ENCODE measurements at places on chromosomes 5 and 9.

DNA sequence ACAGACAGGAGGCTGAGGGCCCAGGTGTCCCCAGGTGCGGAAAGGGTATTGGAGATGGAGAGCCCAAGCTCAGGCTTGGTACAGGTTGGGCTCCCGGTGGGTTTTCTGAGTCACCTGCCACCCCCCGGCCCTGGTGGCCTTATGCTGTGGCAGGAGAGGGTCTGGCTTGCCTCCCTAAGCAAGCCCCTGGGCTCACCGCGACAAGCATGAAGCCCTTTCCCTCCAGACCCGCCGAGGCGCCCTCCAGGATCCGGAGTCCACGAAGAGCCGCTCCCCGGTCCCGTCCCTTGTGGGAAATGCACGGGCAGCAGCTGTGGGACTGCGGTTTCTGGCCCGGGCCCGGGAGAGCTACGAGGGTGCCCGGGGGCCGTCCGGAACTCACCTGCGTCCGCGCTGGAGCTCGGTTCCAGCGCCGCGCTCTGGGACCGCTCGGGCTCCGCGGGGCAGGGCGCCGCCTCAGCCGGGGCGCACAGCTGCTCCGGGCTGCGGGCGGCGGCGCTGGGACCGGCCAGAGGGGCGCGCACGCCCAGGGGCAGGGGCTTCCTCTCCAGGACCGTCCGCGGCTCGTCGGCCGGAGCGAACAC, 757 bp downstream of the SAPCD2 start:
- DNase-seq: no peak

GRCh38 chr9:92963831-92964606, 16.7 kb downstream of the FGD3 start:
- DNase-seq: no peak

- peak; percentile 57 for DNase-seq
These were observed 1.4 kb upstream of the ENC1 start for GRCh38 chr5:74641735-74642542.

GRCh38 chr9:70053864-70054263, 10.2 kb downstream of the MAMDC2 start:
- no peak for DNase-seq

DNA sequence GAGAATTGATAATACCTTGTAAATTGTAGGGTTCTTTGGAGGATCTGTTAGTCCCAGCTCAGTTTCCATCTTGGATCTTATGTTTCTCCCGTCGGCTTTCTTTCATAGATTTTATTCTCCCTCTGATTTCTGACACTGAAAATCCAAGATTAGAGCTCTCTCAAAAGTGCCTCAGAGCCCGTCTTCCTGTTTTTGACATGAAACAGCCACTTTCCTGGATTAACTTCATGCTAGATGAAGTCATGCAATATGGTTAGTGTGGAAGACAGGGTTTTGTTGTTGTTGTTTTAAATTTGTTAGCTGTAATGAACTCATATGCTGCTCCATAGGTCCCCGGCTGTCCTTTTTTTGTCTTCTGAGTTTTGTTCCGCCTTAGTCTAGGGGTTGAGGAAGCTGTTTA, 51.6 kb upstream of the ZFR start:
- no peak for DNase-seq

DNA sequence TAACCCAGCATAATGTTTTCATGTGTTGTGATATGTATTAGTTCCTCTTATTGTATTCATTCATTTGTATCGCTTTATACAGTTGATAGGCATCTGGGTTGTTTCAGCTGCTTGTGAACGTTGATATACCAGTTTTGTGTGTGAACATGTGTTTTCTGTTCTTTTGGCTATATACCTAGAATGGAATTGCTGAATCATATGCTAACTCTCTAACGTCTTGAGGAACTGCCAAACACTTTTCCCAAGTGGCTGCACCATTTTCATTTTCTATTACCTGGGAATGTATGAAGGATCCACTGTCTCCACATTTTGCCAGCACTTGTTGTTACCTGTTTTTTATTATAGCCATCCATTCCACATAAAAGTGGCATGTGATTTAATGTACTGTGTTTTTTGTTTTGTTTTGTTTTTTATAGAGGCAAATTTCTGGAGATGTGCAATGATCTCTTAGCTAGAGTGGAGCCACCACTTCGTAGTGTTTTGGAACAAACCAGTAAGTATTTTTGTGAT, 34.6 kb downstream of the HSPA4 start:
- DNase-seq: no peak

DNA sequence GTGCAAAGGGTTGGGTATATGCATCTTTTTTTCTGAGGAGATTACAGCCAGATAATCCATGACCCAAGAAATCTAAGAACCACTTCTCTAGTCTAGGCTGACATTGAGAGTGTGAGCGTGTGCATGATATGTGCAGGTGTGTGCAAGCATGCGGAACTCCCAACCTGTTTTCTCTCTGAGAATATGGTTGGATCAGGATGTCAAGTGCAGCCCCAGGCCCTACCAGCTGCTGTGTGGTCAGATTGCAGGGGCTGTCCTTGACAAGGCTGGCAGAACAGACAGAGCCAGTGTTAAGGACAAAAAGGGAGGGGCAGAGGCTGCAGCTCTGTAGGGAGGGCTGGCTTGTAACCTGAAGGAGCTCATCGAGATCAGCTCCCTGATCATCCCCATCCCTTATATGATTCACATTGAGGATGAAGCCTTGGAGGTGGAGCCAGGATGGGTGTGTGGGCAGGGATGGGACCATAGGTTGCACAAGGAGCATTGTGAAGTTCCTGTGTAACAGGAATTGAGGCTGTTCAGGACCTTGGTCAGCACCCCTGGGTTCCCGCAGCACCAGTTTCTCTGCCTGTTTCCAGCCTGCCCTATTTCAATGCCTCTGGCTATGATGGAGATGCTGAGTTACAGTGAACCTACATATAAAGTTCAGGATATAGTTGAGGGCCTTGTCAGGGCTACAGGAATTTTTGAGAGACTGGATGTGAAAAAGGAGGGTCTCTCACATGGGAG, 52.6 kb upstream of the ARAP3 start:
- no peak for DNase-seq

GRCh38 chr5:58505971-58506640, 14.9 kb downstream of the GAPT start:
- no peak for DNase-seq

DNA sequence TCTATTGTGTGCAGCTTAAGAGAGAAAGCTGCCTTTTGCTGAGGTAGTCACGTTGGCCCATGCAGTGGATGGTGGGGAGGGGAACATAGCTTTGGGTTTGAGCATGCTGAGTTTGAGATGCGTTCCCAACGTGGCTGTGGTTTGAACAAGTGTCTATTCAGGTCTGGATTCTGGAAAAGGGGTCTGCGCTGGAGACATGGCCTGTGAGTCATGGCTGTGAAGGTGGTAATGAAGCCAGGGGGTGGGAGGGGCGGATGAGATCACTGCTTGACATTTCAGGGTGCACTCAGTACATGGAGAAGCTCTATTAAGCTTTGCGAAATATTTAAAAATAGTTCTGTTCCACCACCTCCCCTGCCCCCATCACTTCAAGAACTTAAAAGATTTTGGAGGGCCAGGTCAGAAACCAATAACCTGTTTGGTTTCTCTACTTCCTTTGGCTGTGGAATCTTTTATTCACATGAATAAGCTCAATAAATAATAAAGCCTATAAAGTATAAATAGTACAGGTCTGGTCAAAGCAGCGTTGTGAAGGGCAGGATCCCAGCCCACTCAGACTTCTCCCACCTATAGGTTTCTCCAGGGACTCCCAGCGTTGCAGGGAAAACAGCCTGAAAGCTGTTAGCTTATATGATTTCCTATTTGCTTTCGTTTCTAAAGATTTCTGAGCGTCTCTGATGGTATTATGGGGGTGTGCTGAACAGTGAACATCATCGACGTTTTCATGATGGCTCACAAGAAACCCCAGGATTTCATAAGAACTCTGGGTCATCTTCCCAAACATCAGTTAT, 189.9 kb downstream of the NSG2 start:
- DNase-seq: no peak

GRCh38 chr9:109504689-109505088, 6.6 kb upstream of the PTPN3 start:
- no peak for DNase-seq

DNA sequence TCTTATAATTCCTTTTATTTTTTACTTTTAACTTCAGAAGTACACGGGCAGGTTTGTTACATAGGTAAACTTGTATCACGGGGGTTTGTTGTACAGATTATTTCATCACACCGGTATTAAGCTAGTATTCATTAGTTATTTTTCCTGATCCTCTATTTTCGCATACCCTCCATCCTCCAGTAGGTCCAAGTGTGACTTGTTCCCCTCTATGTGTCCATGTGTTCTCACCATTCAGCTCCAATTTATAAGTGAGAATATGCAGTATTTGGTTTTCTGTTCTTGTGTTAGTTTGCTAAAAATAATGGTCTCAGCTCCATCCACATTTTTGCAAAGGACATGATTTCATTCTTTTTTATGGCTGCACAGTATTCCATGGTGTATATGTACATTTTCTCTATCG, 43.1 kb upstream of the IFNE start:
- DNase-seq: no peak

GRCh38 chr5:131530706-131531331, 104.2 kb downstream of the RAPGEF6 start:
- no peak for DNase-seq

DNA sequence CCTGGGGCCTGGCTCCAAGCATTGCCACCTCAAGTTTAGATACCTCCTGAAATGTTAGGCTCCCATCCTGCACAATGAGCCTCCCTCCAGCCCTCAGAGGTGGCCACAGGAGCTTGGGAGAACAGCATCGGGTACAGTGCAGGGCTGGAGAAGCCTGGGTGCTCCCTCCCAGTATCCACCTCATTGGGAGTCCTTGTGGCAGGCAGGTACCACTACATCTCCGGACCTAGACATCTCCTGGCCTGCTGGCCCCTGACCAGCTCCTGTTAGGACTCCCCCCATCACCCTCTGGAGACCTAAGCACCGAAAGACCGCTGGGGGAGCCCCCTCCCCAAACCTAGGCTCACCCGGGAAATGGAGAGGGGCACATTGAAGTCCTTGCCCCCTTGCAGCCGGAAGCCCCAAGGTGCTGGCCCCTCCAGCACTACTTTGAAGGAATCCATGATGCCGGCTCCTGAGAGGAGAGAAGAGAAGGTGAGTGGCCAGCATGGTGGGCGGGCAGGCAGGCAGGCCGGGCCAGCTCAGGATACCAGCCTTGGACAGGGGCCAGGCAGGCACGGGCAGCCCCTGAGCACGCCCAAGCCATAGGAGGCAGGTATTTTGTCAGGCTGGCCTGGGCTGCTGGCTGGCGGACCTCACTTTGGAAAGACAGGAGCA, 1.2 kb downstream of the PDLIM7 start:
- DNase-seq: no peak

DNA sequence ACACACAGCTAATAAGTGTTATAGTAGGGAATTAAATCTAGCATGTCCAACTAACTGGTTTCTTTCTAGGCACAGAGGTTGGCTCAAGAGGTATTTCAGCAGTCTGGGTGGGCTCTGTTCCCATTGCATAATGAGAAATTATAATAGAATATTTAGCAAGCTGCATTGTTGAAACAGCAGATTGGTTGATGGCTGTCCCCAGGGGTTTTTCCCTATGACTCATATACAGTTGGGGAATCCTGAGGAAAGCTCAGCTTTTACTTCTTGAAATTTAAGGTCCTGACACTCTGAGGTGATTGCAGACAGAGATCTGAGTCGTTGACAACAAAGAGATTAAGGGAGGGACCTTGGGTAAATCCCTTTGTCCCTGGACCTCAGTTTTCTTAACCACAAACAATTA, 38.3 kb upstream of the TNFSF8 start:
- no peak for DNase-seq

- no peak for DNase-seq
These were observed 104.7 kb downstream of the KCTD16 start for GRCh38 chr5:144275329-144275728.

DNA sequence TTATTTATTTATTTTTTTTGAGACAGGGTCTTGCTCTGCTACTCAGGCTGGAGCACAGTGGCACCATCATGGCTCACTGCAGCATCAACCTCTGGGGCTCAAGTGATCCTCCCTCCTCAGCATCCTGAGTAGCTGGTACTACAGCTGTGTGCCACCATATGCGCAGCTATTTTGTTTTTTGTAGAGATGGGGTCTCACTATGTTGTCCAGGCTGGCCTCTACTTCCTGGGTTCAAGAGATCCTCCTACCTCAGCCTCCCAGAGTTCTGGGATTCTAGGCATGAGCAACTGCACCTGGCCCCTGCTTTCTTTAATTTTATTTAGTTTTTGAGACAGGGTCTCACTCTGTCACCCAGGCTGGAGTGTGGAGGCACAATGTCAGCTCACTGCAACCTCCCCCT, 19.5 kb upstream of the ZDHHC12 start:
- DNase-seq: no peak

DNA sequence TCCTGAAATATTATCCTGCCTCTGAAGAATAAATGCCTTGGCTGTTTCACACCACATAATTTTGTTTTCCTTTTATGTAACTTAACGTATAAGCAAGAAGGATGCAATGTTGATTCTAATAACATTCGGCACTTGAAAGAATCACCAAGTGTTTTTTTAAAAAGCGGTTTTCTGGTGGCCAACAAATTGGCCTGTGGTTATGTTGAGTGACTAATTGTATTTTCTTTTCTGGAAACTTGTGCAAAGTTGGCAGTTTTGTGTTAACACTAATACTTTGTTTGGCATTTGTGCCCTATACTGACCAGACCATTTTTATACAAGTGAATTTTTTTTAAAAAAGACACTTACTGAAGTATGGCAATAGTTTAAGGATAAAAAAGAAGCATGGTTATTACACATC, 452.7 kb downstream of the BNC2 start:
- DNase-seq: no peak

DNA sequence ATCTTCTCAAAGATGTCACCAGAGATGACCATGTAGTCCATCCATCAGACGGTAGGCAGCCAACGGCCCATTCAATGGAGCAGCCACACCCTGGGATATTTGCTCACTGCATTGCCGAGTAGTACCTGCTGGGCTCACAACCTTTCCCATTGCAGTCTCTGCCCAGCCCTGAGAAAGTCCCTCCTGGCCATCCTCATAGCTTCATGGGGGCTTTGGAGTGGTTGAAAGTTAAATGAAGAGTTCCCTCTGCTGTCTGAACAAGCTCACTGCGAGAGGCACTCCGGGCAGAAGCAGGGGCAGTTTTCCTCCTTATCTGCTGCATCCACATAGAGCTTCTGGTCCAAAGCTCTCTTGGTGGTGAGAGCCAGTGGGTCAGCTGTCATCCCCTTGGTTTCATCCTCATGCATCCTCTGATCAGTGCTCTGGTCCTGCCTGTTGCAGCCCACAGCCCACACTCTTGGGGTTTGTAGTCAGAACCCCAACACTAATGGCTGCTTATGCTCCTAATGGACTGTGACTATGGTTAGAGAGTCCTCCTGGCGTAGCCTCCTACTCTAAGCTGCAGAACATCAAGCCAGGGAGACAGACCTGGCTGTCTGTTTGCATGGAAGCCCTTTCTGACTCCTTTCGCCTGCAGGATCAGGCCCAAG, 23.3 kb downstream of the TNFSF8 start:
- DNase-seq: no peak
